ENCODE measurements at places on chromosomes 5 and 9.
A peak's percentile ranks its signal among the peaks of the same experiment; 100 is the strongest.

- no peak for DNase-seq
Measured at GRCh38 chr5:123436201-123436600, 13.0 kb upstream of the CEP120 start.

GRCh38 chr5:151819830-151820229 lies 48.1 kb downstream of the G3BP1 start:
- DNase-seq, result no peak

DNA sequence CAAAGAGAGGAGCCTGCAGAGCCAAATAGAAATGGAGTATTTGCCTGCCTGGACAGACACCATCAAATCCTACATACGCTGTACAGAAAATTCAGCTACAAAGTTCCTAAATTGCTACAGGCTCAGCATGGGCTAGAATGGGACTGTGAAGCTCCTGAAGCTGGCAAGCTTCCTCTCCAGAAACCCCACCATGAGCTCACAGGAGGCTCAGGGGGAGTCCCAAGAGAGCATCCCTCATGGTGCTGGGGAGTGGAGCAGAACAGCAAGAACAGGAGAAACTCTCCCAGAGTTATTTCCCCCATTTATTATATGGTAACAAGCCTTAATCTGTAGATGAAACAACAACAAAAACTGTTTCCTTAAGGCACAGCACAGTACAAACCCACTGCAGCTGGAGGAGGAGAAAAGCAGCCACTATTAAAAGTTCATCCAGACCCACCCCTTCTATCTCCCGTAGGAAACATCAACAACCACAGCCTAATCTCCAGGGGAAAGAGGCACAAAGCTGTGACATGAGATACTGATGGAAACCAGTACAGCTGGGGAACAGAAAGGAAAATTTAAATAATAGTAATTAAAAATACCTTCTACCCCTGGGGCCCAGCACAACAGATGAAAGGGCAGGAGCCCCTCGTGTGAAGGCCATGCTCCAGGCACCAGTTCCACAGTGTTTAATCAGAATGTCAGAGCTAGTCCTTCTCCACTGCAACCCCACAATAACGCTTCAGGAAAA lies 548.5 kb downstream of the MTRR start:
- no peak for DNase-seq

DNA sequence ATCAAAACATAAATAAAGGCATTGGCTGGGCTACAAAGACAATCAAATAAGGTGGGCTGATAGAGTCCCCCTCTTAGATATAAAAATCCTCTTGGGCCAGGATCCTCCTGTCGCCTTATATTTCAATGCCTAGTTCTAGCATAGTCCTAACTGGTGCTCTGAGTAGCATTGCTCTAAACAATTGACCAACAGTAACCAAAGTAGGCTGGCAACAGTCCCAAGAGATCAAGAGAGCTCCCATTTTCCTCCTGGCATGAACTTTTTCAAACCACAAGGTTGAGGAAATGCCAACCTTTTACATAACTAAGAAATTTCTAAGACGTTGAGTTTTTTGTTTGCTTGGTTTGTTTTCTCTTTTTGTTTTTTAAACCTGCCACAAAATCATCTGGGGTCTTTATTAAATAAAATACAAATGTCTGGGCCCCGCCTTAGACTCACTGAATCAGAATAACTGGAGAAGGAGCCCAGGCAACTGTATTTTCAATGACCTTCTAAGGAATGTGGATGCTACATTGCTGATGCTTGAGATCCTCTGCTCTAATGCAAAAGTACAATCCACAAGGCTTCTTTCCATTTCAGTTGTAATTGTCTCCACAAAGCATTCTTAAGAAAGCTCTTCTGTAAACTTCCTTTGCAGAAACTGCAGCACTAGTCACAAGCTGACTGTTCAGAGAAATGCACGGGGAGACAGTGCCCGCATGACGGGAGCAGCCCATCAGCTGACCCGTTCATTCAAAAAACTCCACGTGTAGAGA lies 2.9 kb downstream of the SLC45A2 start:
- DNase-seq, result no peak

- DNase-seq, result peak; percentile 44
Measured at GRCh38 chr9:98775831-98776441, 20.4 kb downstream of the ANKS6 start.

GRCh38 chr5:7419846-7420245 lies 23.9 kb downstream of the ADCY2 start:
- no peak for DNase-seq
